Breast epithelium (tissue), 4 donors: ENCODE measurements at places on chromosomes 3 and 15.

DNA sequence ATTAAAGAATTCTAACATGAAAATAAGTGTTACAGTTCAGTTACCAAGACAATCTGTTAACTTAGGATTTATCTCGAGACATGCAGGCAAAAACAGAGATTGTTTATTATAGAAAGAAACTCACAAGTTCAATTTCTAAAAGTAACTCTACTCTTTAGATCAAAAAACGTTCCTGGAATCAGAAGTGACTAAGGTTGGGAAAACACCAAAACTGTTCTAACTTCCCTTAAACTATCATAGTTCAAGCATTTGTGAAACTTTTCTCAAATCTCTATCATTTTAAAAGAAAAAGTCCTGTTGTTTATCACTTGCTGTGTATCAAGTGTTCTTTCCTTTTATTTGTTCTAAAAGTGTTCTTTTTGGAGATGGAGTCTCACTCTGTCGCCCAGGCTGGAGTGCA, 8.7 kb downstream of the WDR82 start:
- no peak for DNase-seq

- no peak for DNase-seq
These were observed 25.9 kb downstream of the CSTA start for GRCh38 chr3:122350814-122351418.

DNA sequence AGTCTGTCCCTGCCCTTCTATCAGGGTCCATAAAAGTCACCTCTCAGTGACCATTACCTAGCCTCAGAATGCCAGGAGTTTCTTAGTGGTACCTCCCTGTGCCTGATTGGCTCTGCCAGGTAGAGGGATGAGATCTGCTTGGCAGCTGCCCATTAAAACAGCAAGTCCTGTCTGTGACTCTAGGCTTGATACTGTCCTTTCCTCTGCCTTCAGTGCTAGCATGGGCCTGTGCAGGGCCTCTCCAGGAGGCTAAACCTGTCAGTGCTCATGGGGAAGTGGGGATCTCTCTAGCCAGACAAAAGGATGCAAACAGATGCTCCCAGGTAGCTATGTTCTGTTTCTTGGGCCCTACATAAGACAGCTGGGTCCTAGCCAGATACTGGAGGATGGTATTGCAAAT, 10.0 kb upstream of the MANF start:
- DNase-seq, result no peak

GRCh38 chr15:66761726-66762595, 59.9 kb downstream of the SMAD6 start:
- DNase-seq, result no peak

DNA sequence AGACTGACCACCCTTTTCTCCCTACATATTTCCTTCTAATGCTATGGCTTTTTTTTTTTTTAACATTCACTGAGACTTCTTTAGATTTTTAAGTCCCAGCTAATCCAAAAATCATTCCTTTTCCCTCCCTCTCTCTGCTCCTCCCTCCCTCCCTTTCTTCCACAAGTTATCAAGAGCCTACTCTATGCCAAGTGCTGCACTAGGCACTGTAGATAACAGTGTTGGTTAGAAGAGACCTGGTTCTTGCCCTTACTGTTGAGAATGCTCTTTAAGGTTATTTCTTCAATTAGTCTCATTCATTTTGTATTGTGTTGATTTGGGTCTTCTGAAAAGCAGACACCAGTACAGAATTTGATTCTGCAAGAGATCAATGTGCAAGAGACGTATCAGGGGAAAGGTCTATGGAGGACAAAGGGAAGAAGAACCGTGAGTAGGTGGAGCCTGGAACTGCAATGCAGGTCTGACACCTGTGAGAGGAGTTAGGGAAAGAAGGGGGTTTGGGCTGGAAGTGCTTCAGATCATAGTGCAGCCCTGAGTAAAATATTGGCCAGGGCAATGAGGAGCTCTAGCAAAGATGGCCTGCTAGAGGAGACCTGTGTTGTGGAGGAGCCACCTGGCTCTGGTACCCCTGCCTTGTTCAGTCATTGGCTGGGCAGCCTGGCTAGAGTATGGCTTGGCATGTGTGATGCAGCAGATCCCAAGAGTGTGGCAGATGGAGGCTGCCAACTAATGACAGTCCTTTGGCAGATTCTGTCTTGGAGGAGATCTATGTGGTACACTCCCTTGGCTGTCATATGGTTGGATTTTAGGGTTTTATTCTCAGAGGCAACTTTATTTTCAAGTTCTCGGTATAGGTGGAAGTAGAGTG, 9.7 kb upstream of the PCOLCE2 start:
- no peak for DNase-seq

DNA sequence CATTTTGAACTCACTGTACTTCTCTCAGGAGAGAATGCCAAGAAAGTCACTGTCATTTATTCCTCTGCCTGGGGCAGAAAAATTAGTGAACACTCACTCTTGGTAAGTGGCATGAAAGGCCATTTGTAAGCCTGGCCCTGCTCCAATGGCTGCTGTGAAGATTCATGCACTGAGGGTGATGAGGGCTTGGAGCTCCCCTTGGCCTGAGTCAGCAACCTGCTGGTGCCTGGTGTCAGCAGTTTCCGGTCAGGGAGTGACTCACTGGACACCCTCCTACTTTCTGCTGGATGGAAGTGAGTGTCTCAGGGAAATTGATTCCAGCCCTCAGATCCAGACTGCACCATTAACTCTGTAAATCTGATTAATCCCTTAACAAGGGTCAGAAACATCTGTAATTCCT, 37.6 kb downstream of the TRA2B start:
- DNase-seq, result peak; percentile 45

GRCh38 chr3:146469150-146470017, at the start of gene PLSCR2:
Gene PLSCR2 (minus strand): TSS chr3:146469561. CDS start chr3:146459904, 9,657 bp downstream.
- DNase-seq, result peak; percentile 71

DNA sequence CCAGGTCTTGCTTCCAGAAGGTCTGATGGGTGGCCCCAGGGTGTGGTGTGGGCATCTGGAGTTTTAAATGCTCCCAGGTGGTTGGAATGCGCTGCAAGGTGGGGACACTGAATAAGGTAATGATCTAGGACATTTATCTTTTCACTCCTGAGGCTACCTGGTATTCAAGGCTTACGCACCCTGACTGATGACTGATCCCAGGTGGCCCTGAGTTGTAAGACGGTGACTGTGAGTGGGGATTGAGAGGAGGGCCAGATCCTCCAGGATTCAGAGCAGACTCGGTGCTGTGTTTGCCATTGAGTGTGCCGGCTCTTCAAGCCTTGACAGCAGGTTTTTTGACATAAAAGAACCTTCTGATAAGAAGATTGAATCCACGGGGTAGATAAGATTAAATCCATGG, 40.3 kb downstream of the SLC6A20 start:
- DNase-seq, result peak; percentile 7

DNA sequence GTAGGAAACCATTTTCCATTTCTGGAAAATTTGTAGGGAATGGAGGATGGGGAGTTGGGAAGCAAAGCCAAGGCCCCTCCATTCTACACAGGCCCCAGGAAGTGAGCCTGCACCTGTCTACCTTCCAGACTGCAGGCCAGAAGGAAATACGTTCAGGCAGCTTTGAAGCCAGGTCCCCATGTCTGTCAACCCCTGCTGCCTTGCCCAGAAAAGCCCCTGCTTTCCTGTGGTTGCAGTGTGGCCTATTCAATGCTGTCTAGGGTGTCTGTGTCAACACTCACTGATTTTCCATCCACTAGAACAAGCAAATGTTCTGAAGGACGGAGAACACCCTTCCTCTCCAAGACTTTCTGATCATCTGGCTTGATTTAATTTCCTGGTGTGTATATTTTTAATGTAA, 281.9 kb downstream of the TLE3 start:
- no peak for DNase-seq

DNA sequence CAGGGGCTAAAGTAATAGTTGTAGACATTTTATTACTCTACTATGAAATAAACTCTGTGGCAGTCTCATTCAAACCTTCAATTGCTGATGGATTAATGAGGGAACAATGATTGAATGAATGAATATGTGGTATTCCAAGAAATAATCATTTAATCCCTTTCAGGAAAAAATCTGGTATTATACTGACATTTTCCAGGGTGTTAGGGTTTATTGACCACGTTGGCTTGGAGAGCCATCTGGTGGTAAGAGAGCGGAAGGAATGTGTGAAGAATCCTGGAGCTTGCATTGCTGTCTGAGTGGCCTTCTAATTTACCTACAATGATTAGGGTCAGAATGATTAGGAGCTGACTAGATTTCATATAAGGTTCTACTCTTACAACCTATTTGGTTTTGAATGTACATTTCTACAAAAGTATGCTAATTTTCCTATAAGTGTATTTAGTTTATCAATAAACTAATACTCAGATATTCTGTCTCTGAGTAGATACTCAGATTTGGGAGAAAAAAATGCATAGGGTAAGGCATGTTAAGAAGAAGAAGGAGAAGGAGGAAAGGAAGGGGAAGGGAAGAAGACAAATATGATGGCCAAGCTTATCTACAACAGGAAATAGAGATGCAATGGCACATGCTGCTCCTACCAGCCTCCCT, 249.9 kb downstream of the ROBO1 start:
- DNase-seq, result no peak

- DNase-seq, result no peak
These were observed 115.4 kb upstream of the PRICKLE2 start for GRCh38 chr3:64340641-64341101.

DNA sequence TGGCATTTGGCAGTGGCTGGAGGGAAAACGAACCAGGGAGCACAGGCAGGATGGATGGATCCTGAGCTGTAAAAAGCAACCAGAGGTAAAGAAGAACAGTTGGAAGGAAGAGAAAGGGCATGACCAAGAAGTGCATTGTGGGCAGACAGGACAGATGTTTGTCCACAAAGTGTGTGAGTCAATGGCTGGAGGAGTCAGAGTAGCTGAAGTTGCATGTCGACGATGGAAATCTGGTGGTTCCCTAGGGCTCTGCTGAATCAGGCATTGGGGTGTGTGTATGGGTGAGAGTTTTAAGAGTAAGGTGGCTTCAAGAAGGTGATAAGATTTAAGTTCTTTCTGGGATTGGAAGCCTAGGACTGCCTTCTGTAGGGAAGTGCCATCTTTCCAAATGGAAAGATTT, 214.0 kb upstream of the BHLHE40 start:
- DNase-seq, result no peak

DNA sequence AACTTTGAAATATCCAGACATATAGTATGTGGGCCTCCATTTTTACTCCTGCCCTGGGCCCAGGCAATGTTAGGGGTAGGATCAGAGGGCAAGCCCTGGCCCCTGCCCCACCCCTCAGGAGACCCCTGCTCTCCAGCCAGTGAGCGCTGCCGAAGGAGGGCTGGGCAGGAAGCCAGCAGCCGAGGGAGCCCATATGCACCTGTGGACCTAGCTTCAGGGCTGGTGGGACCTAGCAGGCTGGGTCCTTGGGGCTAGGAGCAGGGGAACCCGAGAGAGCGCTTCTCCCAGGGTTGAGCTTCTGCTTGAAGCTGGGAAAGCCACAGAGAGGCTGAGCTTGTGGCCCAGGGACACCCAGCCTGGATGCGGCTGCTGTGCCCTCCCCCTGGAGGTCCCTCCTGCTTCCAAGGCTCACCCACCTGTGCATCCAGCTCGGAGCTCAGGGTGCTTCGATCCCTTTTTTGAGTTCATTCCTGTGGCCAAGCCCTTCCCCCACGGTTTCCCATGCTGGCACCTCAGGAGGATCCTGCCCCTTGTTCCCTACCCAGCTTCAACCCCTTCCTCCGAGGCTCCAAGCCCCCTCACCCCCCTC, 21.0 kb upstream of the CYP11A1 start:
- no peak for DNase-seq

DNA sequence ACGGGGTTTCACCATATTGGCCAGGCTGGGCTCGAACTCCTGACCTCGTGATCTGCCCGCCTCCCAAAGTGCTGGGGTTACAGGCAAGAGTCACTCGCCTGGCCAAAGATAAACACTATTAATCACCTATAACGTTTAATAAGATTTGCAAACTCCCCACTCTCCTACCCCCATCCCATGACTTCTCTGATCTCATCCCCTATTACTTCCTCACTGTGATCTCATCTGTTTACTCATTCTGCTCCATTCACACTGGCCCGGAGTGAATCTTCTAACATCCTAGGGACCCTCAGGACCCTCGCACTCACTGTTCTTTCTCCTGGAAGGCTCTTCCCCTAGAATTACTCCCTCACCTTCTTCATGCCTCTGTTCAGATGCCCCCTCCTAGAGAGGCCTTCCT, 78.9 kb downstream of the DGKG start:
- no peak for DNase-seq

DNA sequence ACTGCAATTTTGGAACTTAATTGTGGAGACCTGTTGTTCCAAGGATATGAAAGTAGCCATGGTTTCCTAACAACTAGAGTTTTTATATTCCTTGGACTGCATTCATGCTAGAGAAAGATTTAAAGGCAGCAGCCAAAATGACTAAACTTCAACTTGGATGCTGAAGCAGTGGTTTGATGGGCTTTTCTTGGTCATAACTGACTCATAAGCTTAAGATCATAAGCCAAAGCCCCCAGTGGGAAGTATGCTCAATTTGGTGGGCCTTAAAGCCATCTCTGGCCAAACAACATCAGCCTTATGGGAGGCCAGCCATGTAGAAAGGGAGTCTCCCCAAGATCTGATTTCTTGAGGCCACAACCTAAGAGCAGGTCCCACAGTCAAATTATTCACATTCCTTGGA, 80.2 kb downstream of the ZNF280D start:
- DNase-seq, result no peak

DNA sequence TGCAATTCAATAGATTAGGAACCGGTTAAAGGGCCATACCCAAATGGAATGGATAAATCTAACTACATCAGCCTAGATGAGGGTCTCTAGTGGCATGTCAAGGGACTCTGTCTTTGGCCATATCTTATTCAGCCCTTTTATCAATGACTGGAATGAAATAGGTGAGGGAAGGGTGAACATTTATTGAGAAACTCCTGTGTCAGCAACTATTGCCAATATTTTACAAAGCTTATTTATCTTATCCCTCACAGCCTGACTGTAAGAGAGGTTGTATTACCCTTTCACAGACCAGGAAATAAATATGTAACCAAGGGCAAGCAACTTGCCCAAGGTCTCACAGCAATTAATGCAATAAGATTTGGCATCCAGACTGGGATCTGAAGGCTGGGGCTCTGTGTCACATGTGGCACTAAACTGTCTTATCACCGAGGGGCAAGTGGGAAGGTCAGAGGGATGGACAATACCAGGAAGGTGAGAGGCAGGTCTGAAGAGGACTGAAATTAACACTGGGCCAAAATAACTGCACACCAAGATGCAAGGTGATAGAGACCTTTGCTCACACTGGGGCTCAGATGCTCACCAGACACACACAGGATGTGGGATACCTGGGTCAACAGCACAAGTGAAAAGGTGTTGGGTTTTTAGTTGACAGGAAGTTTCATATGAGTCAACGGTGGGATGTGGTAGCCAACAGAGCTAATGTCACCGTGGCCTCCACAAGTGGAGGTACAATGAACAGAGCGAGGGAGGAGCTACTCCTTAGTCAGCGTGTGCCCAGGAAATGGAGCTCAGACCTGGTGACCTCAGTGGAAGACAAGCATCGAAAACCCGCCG, 261.3 kb downstream of the RPLP1 start:
- no peak for DNase-seq

- no peak for DNase-seq
These were observed 545.0 kb downstream of the PYDC2 start for GRCh38 chr3:192005989-192006388.

GRCh38 chr3:10981961-10982360, 10.6 kb upstream of the SLC6A1 start:
- DNase-seq, result no peak

- DNase-seq, result no peak
These were observed 34.1 kb upstream of the LPP start for GRCh38 chr3:188119846-188120245.
